Transverse colon (tissue), 4 donors: ENCODE measurements at places on chromosomes 12 and 14.

- no peak for DNase-seq
Measured at GRCh38 chr12:75805905-75806304, 225.7 kb downstream of the PHLDA1 start.

GRCh38 chr12:124261885-124262284 lies 33.0 kb upstream of the RFLNA start:
- no peak for DNase-seq

- no peak for DNase-seq
Measured at GRCh38 chr14:32200368-32201192, 1.3 kb upstream of the RNU6-7 start.

- no peak for DNase-seq
Measured at GRCh38 chr12:64937452-64937851, 113.0 kb downstream of the TBC1D30 start.

DNA sequence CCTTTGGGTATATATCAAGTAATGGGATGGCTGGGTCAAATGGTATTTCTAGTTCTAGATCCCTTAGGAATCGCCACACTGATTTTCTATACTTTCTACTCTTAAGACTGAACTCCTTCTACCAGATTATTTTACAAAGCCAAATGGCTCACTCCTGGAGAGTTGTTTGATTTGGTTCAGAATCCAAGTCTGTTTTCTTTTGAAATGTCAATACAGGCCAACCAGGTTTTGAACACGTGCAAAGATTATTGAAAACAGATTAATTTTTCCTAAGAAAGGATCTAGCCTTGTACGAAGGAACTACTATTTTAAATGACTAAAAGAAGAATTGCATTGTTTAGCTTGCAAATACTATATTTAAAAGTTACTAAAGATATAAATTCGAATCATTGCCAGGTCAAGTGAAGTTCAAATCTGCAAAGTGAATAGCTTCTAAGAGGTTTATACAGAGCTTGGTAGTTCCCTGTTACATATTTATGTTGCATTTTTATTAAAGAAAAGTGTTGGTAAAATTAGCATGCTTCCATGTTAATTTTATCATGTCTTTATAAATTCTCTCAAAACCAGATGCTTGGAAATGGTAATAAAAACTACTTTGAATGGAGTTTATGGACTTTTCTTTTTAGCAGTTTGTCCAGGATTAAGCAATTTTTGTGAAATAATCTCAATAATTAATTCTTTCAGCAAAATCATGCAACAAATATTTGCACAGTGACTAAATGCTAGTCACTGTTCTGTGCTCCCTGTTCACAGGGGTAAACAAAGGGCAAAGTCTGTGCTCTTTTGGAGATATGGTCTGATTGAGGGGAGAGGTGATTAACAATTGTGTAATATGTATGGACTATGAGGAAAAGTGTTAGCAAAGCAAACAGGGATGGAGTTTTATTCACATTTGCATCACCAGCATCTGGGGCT lies 38.9 kb downstream of the GPR65 start:
- DNase-seq = no peak

GRCh38 chr12:25590011-25590721 lies 37.1 kb upstream of the LMNTD1 start:
- no peak for DNase-seq

DNA sequence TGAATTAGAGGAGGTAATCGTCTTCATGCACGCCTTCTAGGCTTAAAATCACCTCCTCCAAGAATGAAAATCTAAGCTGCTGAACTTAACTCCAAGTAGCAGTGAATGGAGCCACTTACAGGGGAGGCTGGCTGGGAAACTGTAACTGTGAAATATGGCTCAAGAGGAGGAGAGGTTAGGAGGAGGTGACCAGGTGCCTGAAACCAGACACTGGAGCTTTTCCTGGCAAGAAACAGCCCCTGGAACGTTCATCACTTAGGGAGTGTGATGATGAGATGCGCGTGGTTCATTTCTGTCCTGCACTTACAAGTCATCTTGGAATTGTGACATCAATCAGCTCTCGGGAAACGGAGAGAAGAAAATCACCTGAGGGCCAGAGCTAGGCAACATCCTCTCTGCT lies 62.3 kb upstream of the TMEM132C start:
- no peak for DNase-seq

- DNase-seq = no peak
Measured at GRCh38 chr14:21556378-21557083, 23.3 kb downstream of the OR10G3 start.

- DNase-seq = peak; percentile 90
Measured at GRCh38 chr12:124939421-124940142, 25.1 kb upstream of the UBC start.

- no peak for DNase-seq
Measured at GRCh38 chr12:53596920-53597363, 29.2 kb downstream of the ATF7 start.

DNA sequence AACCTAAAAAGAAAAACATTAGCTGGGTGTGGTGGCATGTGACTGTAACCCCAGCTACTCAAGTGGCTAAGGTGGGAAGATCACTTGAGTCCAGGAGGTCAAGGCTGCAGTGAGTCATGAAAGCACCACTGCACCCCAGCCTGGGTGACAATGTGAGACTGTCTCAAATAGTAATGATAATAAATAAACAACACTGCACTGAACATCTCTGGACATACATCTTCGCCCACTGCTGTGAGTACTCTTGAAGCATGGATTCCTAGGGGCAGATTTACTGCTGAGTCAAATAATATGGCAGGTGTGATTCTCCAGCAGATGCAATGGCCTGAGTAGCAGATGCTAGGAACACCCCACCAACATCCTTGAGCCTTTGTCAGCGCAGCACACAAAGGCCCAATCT lies 23.6 kb downstream of the ABCB9 start:
- DNase-seq = no peak

DNA sequence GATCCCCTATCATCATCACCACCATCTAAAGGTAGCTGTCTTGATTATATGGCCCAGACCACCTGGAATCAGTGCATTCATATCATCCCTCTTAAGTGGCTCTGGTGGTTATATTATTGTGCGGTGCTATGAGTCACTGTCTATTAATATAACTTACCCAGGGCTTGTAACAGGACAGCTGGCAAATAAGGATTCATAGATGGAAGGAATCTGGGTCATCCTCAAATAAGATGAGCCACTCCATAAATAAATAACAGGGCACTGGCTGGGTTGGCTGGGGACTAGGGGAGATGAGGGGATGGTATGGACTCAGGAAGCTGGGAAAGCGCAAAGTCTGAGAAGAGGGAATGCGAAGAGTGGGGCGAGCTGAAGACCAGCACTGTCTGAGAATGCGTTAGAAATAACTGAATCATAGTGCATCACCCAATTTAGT lies 216.1 kb downstream of the NUAK1 start:
- no peak for DNase-seq

- no peak for DNase-seq
Measured at GRCh38 chr14:22929961-22930364, 787 bp upstream of the PRMT5 start.

- no peak for DNase-seq
Measured at GRCh38 chr12:5232826-5233500, 189.3 kb downstream of the KCNA5 start.

- DNase-seq = no peak
Measured at GRCh38 chr14:99118046-99118721, 153.8 kb downstream of the BCL11B start.

GRCh38 chr14:66974397-66975025 lies 214.7 kb upstream of the GARIN2 start:
- no peak for DNase-seq
